ENCODE measurements at places on chromosomes 13 and 19. TPM values are rescaled to one million over a fixed set of nuclear protein-coding genes. Genes with fewer than 3 reads are reported as not detected.

The KLK6 gene
- total RNA-seq = 0.47 TPM

The MCF2L gene
- total RNA-seq = 26.8 TPM

DNA sequence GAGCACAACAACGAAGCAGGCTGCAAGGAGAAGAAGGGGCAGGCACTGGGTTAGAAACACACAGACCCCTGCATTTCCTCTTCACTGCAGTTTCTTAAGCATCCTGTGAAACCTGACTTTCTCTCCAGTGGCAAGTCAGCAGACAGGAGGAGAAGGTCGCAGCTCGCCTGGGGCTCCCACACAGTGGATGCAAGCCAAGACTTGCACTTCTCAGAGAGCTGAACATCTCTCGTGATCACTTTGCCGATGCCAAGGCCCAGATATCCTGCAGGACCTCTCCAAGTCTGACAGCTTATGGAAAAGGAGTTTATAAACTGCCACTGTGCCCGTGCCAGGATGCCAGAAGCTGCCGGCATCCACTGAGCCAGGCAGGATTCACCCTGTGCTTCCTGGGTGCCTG is 18.4 kb downstream of the TMEM272 start:
- H3K4me1 ChIP-seq = no peaks in the 10 kb centered on the region
- no peak for DNase-seq
- H3K36me3 ChIP-seq = no peaks in the 10 kb centered on the region
- no peak overlapping the region for H3K4me3 ChIP-seq
- H3K27me3 ChIP-seq = no peaks in the 10 kb centered on the region

- H3K4me1 ChIP-seq = no peaks in the 10 kb centered on the region
- no peaks in the 10 kb centered on the region for H3K27me3 ChIP-seq
- no peaks in the 10 kb centered on the region for H3K36me3 ChIP-seq
- H3K27ac ChIP-seq = no peak overlapping the region
Measured at GRCh38 chr13:85828094-85828684, 29.0 kb upstream of the SLITRK6 start.

GRCh38 chr19:7652061-7652641 is 15.2 kb downstream of the STXBP2 start:
- H3K27ac ChIP-seq = no peak overlapping the region
- H3K4me1 ChIP-seq = no peaks in the 10 kb centered on the region
- peak overlapping the region; percentile 73 for H3K4me3 ChIP-seq
- H3K36me3 ChIP-seq = no peaks in the 10 kb centered on the region
- peak; percentile 95 for DNase-seq

- no peak overlapping the region for H3K27ac ChIP-seq
- DNase-seq = no peak
Measured at GRCh38 chr19:2734589-2735288, 5.1 kb downstream of the SLC39A3 start.

- no peaks in the 10 kb centered on the region for H3K4me1 ChIP-seq
- no peak for DNase-seq
- H3K36me3 ChIP-seq = no peaks in the 10 kb centered on the region
- H3K27ac ChIP-seq = no peak overlapping the region
- H3K27me3 ChIP-seq = no peaks in the 10 kb centered on the region
- no peak overlapping the region for H3K4me3 ChIP-seq
Measured at GRCh38 chr13:28448651-28449358, 46.1 kb downstream of the FLT1 start.

DNA sequence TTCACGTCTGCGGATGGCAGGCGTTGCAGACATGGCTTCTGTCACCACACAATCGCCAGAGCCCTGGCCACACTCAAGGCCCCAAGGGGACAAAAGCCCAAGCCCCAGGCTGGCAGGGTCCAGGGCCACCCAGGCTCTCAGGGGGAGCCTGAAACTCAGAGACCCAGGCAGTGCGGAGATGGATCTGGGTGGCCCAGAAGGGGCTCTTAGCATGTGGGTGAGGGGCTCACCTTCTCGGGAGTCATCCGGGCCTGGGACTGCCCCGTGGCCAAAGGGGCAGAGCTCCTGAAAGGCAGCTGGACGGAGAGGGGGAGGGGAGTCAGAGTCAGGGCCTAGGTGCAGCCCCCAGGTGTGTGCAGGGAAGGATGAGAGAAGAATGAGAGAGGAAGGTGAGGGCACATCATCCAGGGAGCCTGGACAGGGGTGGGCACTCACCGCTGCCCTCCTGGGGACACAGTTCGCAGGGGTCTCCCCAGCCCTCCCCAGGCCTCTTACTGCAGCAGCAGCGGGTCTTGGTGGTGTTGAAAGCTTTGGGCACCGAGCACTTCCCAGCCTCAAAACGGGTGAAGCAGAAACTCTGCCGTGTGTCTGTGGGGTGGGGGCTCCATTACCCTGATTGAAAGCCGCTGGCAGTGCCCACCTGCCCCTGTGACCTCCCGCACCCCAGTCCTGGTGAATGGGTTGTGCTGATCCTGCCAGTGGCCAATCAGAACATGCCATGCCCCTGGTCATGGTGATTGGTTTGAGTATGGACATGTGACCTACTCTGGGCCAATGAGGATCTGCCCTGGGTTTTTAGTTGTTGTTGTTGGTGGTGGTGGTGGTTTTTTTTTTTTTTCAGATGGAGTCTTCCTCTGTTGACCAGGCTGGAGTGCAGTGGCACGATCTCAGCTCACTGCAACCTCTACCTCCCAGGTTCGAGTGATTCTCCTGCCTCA is 37.4 kb downstream of the CCL25 start:
- DNase-seq = peak; percentile 63
- H3K4me3 ChIP-seq = no peak overlapping the region
- no peak overlapping the region for H3K27ac ChIP-seq
- no peaks in the 10 kb centered on the region for H3K4me1 ChIP-seq
- H3K36me3 ChIP-seq = peaks cover 72% of the 10 kb centered on the region

DNA sequence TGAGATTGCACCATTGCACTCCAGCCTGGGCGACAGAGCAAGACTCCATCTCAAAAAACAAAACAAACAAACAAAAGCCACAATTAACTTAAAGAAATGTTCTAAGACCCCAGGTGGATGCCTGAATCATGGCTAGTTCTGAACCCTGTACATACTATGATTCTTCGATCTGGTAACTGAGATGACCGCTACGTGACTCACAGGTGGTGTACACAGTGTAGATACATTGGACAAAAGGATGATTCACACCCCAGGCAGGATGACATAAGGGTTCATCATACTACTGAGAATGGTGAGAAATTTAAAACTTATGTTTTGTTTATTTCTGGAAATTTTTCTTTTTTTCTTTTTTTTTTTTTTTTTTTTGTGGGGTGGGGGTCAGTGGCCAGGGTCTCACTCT is 6.5 kb downstream of the ZNF426 start:
- peak overlapping the region; percentile 68 for H3K4me3 ChIP-seq
- H3K27ac ChIP-seq = no peak overlapping the region
- no peaks in the 10 kb centered on the region for H3K27me3 ChIP-seq
- H3K4me1 ChIP-seq = no peaks in the 10 kb centered on the region
- no peak for DNase-seq

Measured in endodermal cell (in vitro differentiated cells).